ENCODE measurements at places on chromosomes 1 and 21.

DNA sequence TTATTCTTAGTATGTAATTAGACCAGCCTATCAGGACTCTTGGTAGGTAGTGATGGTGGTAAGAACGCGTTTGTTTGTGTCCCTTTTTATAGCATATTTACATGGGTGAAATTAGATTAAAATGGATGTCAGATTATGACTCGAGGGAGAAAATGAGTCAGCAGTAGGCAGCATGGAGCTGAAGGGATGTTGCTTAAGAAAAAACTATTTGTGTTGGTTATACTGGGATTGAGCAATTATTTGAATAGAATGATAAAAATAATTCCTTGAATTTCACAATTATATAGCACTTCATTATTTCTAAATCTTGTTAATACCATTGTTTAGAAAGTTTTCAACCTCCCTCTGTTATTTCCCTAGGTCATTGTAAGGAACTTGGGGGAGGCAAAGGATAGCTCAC lies 348.8 kb downstream of the RYR2 start:
- DNase-seq: no peak

DNA sequence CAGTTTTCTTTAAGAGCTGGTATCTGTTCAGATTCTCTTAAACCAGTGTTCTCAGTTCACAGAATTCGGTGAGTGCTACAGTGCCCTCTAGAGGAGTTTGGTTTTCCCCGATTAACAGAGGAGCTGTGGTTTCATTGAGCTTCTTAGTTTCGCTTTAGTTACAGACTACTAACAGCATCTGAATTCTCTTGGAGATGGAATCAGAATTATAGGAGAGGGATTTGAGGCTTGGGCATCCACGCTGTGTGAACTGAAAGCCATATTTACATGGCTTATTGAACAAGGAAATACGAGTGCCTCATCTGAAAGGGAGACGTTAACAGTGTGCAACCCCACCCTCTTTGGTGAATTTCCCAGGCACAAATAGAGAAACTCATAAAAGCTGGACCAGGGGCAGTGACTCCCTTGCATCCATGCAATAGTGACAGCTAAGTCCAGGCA lies 202.0 kb downstream of the USH2A start:
- DNase-seq: no peak

- DNase-seq: no peak
These were observed 136.5 kb upstream of the POU3F1 start for GRCh38 chr1:38183096-38183495.

GRCh38 chr21:21102896-21103295 lies 104.7 kb downstream of the NCAM2 start:
- DNase-seq: no peak

GRCh38 chr1:89519779-89520358 lies 4.8 kb upstream of the LRRC8B start:
- DNase-seq: no peak
